ENCODE measurements at places on chromosomes 1 and 21.

- DNase-seq, result no peak
Measured at GRCh38 chr1:84208935-84209334, 64.9 kb downstream of the PRKACB start.

DNA sequence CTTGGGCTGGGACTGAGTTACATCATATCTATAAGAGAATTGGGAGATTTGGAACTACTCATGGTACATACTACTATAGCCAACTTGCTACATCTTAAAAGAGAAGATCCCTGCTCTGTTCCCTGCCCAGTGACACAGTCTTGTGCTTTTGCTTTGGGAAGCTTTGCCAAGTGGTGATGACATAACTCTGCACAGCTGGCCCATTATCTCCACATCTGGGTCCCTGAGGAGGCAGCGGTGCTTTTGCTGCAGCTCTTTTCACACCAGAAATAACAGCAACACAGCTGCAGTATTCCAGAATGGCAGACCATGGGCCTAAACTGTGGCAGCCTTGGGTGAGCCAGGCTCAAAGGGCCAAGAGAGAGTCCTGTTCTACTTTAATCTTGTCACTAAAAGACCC lies 296.0 kb downstream of the HHAT start:
- no peak for DNase-seq

DNA sequence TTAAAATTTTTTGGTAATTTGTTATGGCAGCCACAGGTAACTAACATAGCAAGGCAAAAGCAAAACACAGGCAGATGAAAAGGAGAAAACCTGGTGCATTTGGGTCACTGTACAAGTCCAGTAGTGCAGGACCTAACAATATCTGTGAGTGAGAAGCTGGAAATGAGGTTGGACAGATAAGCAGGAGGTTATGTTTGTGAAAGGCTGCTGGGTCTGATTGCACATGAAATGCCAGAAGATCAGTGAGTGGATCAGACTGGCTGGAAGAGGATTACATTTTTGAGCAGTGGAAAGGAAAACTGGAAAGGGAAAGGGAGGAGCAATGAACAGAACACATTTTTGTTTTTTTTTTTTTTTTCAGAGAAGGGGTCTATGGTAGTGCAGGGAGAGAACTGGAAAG lies 73.6 kb downstream of the CYYR1 start:
- no peak for DNase-seq

DNA sequence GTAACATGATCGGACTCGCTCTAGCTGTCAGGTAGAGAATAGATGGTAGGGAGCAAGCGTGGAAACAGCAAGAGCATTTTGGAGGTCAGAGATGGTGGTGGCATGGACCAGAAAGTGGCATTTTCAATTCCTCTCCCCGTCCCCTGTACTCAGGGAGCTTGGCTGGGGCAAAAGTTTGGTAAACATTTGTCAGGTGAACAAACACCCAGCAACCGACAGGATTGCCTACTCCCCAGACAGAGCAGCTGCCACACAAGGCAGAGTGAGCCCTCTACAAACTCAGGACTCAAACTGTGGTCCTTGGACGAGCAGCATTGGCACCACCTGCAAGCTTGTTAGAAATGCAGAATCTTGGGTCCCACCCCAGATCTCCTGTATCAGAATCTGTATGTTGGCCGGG lies 14.3 kb downstream of the PTAFR start:
- DNase-seq, result no peak

DNA sequence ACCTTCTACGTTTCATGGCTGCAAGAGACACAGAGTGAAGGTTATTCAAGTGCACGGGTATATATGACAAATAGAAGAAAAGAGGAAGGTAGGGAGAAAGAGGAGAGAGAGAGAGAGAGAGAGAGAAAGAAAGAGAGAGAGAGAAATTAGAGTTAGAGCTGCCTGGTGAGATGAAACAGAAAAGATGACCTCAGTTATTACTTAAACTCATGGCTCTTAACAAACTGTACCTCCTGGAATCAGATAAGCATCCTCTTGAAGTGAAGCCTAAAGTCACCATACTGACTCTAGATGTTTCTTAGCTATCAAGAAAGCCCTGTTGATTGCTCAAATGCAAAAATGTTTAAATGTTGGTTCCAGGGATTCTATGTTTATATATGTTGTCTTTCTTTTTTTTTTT lies 597.7 kb upstream of the ZP4 start:
- DNase-seq, result no peak

GRCh38 chr1:57586842-57587241 lies 163.0 kb upstream of the DAB1 start:
- DNase-seq, result no peak

- DNase-seq, result no peak
Measured at GRCh38 chr1:169184812-169185211, 78.3 kb downstream of the ATP1B1 start.

Measured in AG09319 (cell line).